Astrocyte (in vitro differentiated cells and primary cell): ENCODE measurements at places on chromosomes 4 and X.

DNA sequence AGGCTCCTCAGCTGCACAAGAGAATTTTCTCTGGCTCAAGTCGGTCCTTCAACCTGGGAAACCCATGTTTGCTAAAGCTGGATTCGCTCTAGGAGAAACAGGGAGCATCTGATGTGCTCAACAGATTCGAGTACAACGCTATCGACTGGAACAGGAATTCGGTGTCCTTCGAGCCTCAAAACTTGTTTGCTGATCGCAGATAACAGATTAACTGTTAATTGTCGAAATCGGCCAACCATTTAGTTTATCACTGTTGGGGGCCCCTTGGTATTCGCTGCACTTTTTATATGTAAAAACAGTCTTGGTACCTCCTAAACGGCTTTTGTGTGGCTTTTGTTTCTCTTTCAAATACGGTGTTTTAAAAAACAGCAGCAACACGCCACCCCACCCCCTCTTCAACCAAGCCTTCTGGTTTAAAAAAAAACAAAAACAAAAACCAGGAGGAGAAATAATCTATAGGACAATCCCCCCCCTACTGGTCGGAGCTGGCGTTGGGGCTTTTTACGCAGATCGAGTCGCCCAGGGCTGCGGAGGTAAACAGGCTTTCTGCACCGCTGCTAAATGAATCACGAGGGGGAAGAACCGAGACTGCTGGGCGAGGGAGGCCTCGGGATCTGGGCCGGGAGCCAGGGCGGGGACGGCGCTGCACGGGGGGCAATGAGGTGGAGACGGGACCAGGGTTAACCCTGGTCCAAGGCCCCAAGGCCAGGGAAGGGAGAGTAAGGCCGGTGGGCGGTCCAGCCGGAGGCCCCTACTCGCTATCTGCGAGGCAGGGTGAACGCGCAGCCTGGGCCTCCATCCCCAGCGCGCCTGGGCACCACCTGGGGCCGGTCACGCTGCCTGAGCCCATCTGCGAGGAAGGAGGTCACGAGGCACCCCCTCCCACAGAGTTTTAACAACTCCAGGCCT, 71.7 kb upstream of the BCOR start:
- peak; percentile 59 for DNase-seq

DNA sequence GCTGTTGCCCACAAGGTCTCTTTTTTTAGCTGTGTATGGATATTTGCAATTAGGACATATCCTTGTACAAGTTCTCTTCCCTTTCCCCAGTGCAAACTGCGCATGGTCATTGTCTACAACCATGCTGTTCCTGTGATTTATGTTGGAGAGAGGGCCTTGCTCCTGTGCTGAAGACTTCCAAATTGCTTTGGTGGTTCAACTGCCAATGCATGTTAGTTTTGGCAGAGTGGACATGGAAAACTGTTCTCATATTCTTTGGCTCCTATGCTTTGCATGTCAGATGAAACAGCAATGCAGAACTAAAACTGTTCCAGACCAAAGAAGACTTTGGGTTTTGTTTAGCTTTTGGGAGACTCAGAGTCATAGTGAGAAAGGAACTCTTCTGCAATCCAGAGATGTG, 148.8 kb upstream of the EDNRA start:
- DNase-seq, result no peak

DNA sequence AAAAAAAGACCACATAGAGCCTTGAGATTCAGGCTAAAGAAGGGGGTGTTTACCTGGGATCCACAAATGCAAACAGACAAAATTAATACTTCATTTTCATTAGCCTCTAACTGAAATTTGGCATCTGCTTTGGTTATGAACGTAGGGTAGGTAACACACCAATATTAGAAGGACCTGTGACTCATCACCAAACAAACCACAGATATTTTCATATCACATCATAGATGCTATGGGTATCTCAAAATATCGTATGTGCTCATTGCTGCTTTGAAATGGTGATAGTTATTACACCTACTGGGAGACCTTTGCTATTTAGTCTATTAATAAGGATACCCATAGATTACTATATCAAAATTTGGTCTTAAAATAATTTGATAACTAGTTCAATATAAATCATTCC, 180.6 kb upstream of the MAP3K15 start:
- DNase-seq, result no peak

- DNase-seq, result no peak
Observed at GRCh38 chrX:43846558-43846957, 35.7 kb downstream of the MAOB start.

- no peak for DNase-seq
Observed at GRCh38 chrX:31604629-31605221, 532.9 kb upstream of the FTHL17 start.
